ENCODE measurements at places on chromosomes 16 and 17.
A peak's percentile ranks its signal among the peaks of the same experiment; 100 is the strongest.

DNA sequence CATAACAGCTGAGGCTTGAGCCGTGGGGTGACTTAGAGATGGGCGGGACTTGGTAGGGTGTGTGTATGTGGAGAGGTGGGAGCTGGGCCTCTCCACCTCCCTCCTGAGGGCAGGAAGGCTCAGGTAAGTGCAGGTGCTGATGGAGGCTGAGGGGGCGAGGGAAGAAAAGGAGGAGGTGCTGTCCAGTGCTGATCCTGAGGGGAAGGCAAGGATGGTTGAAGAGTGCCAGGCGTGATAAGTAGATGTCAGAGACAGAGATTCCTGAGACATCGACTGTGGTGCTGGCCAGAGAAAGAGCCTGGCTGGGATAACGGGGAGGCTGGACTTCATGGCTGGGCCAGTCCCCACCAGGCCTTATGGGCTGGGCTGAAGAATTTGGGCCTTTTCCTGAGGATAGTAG is 159.1 kb downstream of the SDK2 start:
- no peak for DNase-seq

DNA sequence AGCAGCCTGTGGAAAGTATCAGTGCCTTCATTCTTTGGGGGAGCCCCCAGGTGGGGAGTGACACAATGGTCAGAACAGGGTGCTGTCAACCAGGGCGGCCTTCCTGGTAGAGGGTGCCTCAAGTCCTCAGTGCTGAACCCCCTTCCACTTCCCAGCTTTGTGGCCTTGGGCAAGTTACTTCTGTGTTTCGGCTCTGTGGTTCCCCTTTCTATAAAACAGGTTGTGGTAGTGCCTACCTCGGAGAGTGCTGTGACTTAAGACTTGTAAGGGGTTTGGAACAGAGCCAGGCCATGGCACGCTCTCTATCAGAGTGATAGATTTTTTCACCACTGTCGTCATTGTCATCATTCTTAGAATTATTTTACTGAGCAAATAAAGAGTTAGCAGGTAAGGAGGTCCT is 141.1 kb downstream of the CCDC182 start:
- peak; percentile 38 for DNase-seq

GRCh38 chr17:32269377-32269776 is 3.7 kb downstream of the RHBDL3 start:
- DNase-seq = no peak

DNA sequence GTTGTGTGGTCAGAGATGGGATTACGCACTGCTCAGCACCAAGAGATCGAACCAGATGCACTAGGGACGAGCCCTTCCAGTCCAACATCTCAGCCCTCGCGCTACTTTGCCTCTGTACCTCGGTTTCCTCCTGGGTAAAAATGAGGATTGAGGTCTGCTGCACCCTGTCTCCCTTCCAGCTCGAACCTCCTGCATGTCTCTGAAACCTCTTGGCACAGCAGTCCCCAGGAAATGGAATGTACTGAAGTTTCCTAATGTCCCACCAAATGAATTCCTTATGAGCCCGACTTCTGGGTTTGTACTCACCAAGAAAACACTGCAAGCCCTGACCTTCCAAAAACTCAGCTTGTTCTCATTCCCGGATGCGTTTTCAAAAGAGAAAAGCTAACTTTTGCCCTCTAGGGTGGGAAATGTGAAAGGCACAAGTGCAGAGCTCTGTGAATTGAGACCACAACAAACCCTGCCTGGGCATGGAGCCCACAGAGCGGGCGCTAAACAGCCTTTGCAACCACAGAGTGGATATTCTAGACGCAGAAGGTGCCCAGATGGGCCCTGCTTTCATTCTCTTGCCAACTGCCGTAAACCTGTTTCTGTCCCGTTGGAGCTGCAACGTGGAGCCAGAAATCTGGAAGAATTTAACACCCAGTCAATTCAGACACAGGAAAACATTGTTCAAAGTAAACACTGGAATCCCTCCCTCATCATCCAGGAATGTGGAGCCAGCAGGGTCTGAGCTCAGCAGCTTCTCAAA is 10.3 kb downstream of the CDRT4 start:
- DNase-seq = no peak

DNA sequence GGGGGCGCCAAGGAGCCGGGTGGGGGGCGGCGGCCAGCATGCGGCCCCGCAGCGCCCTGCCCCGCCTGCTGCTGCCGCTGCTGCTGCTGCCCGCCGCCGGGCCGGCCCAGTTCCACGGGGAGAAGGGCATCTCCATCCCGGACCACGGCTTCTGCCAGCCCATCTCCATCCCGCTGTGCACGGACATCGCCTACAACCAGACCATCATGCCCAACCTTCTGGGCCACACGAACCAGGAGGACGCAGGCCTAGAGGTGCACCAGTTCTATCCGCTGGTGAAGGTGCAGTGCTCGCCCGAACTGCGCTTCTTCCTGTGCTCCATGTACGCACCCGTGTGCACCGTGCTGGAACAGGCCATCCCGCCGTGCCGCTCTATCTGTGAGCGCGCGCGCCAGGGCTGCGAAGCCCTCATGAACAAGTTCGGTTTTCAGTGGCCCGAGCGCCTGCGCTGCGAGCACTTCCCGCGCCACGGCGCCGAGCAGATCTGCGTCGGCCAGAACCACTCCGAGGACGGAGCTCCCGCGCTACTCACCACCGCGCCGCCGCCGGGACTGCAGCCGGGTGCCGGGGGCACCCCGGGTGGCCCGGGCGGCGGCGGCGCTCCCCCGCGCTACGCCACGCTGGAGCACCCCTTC is 484 bp downstream of the FZD2 start:
- DNase-seq = no peak

GRCh38 chr17:74798239-74798707 is 22.1 kb upstream of the NAT9 start:
- DNase-seq = no peak
